Mucosa of descending colon (tissue), 3 donors: ENCODE measurements at places on chromosomes 6 and 20. TPM values are rescaled to one million over a fixed set of nuclear protein-coding genes. Genes with fewer than 3 reads are reported as not detected.
A peak's percentile ranks its signal among the peaks of the same experiment; 100 is the strongest.

Gene CAPN11
- total RNA-seq: 1.1 TPM

Gene HLA-DMB
- total RNA-seq: 22.8 TPM

Gene TCF21
- total RNA-seq: 1.9 TPM

DNA sequence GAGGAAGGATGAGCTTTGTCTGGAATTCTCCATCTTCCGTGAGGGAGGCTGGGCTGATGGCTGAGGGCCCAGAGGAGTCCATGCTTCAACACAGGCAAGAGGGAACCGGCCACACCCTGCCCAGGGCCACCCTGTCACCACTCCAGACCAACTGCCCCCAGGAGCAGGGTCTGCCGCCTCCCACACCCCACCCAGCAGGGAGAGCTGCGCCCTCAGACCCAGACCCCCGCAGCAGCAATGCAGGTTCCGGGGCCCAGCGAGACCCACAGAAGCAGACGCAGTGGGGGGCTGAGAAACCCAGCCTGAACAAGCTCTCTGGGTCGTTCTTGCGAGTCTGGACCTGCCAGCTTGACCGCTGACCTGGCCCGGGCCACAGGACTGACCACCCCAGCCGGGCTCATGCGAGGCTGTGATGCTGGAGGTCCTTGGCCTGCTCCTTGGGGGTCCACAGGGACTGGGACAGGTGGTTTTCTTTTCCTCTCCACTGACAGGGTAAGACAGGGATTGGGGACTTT lies 25.0 kb downstream of the FRMD1 start:
- DNase-seq: peak; percentile 55

DNA sequence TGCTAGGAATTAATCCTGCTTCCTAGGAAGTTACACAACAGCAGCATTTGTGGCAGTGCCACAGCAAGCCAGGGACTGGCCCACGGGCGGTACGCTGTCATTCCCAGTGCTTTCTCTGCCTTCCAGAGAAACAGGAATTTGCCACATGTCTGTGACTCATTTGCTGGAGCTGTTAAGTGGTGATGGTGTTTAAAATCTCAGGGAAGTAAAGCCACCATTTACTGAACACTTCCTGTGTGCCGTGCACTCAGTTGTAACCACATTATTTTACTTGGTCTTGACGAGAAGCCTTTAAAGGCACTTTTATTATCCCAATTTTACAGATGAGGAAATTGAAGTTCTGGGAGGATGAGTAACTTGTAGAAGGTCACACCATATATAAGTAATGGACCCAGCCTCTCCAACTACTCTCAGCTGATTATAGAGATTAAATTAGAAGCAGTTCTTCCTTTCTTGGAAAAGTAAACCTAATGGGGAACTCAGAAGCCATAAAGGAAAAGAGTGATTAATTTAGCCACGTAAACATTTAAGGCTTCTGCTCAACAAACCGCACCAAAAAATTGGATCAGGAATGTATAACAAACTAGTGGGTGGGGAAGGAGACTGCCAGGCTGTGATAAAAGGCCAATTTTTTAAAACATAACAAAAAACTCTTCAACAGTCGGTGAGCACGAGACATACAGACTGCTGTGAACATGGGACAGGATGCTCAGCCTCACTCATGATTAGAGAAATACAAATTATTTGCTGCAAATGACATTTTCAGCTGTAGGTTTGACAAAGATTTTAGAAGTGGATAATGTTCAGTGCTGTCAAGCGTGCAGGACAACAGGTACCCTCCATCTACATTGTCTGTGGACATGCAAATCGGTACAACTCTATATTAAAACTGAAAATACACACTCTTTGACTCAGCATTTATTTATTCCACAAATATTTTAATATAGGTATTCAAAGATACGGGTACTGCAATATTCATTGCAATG lies 311.2 kb downstream of the NRN1 start:
- DNase-seq: no peak
